ENCODE measurements at places on chromosomes 3 and 15. TPM values are rescaled to one million over a fixed set of nuclear protein-coding genes. Genes with fewer than 3 reads are reported as not detected.

GRCh38 chr15:41078125-41078524 lies 38.0 kb downstream of the INO80 start:
- no peak for DNase-seq

Gene RCCD1
- 7.5 TPM for total RNA-seq

GRCh38 chr15:50880206-50880605 lies 28.3 kb upstream of the AP4E1 start:
- DNase-seq, result no peak

Gene CD200
- total RNA-seq, result 23.0 TPM

DNA sequence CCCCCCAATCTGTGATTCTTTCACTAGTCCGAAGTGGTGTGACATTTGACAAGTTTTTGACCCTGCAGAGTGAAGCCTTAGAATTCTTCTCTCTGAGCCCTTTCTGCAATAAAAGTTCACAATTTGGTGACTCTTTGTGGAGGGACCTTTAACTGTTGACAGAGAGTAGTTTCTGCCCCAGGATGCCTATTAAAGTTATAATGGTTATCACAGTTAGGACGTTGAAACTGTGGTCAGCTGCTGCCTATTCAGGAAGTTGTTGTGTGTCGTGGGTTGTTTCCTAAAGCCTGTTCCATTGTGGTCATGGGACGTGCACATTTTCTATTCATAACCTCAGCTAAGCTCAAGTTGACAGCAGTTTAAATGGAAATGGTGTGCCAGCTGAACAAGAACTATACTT lies 274.5 kb downstream of the NEK10 start:
- DNase-seq, result no peak

DNA sequence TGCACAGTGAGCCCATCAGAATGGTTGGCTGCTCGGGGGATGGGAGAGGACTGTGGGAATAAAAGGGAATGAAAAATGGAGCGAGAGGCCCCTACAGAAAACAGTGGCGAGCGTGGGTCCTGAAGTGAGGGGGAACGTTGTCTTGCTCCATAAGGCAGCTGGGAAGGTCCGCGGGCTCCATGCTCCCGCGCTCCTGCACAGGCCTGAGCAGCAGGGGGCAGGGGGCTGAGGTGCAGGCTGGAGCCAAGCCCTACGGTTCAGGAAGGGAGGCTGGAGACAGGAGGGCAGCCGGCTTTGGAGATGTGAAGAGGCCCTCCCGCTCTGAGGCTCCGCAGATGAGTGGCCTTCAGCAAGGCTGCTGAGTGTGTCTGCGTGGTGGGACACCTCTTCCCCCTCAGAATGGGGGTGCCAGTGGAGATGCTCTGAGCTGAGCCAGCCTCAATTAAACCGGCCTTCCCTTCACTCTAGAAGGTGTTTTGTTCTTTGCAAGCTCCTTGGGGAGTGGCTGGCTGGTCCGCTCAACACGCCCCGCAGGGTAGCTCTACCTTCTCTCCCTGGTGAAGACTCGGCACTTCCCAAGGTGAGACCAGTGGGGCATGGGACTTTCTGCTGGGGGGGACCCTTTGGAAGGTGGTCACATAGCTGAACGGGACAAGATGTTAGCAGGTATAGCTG lies 208.0 kb downstream of the XXYLT1 start:
- DNase-seq, result no peak

- DNase-seq, result no peak
These were observed 52.6 kb downstream of the ARNT2 start for GRCh38 chr15:80456517-80457492.

- peak; percentile 8 for DNase-seq
These were observed 39.0 kb downstream of the GABPB1 start for GRCh38 chr15:50315814-50316630.

Gene THRB
- 14.8 TPM for total RNA-seq

- DNase-seq, result no peak
These were observed 133.4 kb upstream of the SMAD3 start for GRCh38 chr15:66931768-66932633.

- no peak for DNase-seq
These were observed 27.9 kb upstream of the NTRK3 start for GRCh38 chr15:88284318-88284998.

- DNase-seq, result no peak
These were observed 374.1 kb upstream of the TBL1XR1 start for GRCh38 chr3:177571271-177571943.

GRCh38 chr3:14563946-14564539 lies 23.9 kb upstream of the GRIP2 start:
- no peak for DNase-seq

- DNase-seq, result no peak
These were observed 99.1 kb upstream of the SEMA6D start for GRCh38 chr15:47618241-47618640.

GRCh38 chr3:46124216-46125177 lies 83.6 kb downstream of the CCR1 start:
- no peak for DNase-seq

Gene DGKG
- 9.3 TPM for total RNA-seq

DNA sequence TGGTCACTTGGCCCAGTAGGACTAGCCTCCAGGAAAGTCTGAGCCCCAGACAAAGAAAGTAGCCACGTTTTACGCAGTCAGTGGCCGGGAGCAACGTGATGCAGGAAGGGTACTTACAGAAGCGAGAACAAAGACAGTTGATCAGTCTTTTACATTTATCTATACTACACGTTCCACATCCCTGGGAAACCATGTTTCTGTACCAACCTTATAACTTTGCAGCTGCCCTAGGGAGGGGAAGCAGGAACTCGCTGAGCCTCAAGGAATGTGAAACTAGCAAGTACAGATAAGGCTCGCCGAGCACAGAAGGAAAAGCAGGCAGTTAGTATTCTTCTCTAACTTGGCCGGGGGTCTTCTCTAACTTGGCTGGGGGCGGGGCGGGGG lies 3.4 kb upstream of the KNL1 start:
- DNase-seq, result no peak

Gene SENP7
- total RNA-seq, result 136 TPM

Gene KATNBL1
- 143 TPM for total RNA-seq

Gene CLDN16
- total RNA-seq, result 0.37 TPM

DNA sequence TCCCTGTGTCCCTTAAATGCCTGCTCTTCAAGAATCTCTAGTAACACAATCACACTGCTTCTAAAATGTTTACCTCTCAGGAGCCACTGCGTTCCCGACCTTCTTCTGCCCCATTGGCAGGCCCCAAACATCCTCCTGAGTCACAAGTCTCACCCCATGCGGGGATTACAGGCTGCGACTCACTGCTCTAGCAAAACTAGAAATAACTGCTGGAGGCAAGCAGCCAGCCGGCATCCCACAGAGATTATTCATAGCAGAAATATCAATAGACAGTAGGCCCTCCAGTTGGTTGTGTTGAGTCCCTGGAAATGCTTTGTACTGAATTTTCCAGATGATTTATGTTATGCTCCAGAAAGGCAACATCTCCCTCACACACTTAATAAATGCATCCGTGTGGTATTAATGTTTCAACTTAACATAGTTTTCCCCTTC lies 64.8 kb downstream of the RFTN1 start:
- peak; percentile 26 for DNase-seq

GRCh38 chr3:182904164-182904563 lies 76.2 kb downstream of the DCUN1D1 start:
- DNase-seq, result no peak

- no peak for DNase-seq
These were observed 825.7 kb upstream of the GBE1 start for GRCh38 chr3:82587174-82587573.

DNA sequence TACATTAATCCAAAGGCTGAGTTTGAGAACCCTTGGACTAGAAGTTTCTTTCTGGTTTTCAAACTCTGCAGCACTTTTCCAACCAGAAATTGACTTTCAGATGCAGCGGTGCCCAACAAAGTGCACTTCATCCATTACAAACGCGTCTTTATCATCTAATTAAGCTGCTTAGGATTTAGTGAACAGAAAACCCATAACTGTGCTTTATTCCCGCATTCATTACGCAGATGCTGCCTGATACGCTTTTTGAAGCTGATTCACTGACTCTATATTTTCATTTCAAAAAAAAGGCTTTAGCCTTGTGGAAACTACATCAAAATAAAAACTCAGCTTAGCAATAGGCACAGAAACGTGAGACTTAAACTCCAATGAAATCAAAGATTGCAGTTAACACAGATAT lies 69.8 kb upstream of the CTXND1 start:
- no peak for DNase-seq

DNA sequence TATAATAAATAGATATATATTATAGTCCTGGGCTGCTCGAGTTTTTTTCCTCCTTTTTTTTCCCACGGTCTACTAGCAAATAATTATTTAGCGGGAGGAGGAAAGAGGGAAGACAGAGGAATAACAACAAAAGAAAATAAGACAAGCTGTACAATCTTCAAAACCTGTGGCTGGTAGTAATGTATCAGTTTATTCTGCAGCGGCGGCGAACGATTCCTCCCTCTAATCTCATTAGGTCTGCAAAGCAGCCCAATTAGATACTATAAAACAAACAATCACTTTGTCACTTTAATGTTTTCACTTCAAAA lies 390 bp upstream of the TLE3 start:
- DNase-seq, result no peak

GRCh38 chr3:23580096-23580713 lies 225.6 kb upstream of the UBE2E1 start:
- no peak for DNase-seq

Gene NRG4
- total RNA-seq, result 6.1 TPM

Gene MCTP2
- total RNA-seq, result 37.3 TPM

Gene AHSG
- total RNA-seq, result 0.26 TPM

Gene ZNF660
- total RNA-seq, result 12.9 TPM

GRCh38 chr3:173703771-173704170 lies 306.2 kb downstream of the NLGN1 start:
- DNase-seq, result no peak

Gene HYAL1
- 2.5 TPM for total RNA-seq

GRCh38 chr3:5750874-5751640 lies 563.5 kb downstream of the EDEM1 start:
- DNase-seq, result no peak

- no peak for DNase-seq
These were observed 6.1 kb upstream of the MB21D2 start for GRCh38 chr3:192923731-192924130.

Gene C15orf61
- total RNA-seq, result 5.1 TPM

GRCh38 chr3:48544141-48544540 lies 12.5 kb downstream of the PFKFB4 start:
- DNase-seq, result no peak

DNA sequence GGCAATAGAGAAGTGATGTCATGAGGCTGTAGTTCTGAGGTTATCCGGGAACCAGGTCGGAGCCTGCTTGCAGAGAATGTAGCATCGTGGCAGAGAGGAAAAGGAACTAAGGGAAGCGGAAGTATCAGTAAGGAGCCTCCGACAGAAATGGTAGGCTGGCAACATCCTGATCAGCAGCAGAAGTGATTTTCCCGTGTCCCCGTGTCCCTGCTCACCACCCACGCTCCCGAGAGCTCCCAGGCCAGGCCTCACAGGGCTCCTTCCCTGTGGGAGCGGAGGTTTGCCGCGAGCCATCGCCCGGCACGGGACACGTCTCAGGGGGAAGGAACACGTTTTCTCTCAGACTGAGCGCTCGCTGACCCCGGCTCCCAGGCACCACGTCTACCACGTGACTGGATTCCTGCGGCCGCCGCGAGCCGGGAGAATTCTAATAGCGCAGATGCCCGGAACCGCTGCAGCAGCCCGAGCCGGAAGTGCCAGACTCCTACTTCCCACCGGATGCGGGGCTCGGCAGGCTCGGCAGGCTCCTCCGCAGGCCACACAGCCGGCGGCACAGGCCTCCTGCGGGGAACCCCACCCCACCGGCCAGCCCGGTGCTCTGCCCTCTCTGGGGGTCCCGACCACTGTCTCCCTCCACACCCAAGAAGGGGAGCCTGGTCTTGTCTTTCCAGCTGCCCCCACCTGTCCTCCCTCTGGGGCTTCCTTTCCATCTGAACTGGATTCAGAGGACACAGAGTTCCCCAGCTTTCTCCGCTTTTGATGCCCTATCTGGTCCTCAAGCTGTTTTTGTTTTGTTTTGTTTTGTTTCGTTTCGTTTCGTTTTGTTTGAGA lies 99.3 kb downstream of the BDH1 start:
- no peak for DNase-seq

Gene HTR3E
- not detected for total RNA-seq

Gene CCR1
- total RNA-seq, result 7.7 TPM

Gene VPS33B
- total RNA-seq, result 5.8 TPM

GRCh38 chr3:95627697-95628096 lies 1186.7 kb upstream of the EPHA6 start:
- DNase-seq, result no peak

Gene ZBBX
- total RNA-seq, result not detected
